Activated T-helper 2 cell treated with anti-CD3 and anti-CD28 coated beads, Interferon-gamma antibody, Interleukin-2, Interleukin-4, amounts not matched to agents 10 μg/mL and 5 μg/mL and 100 μg/mL, durations not matched to agents 14 hours and 24 hours and 36 hours (primary cell): ENCODE measurements at places on chromosomes 1 and 21. TPM values are rescaled to one million over a fixed set of nuclear protein-coding genes. Genes with fewer than 3 reads are reported as not detected.

DNA sequence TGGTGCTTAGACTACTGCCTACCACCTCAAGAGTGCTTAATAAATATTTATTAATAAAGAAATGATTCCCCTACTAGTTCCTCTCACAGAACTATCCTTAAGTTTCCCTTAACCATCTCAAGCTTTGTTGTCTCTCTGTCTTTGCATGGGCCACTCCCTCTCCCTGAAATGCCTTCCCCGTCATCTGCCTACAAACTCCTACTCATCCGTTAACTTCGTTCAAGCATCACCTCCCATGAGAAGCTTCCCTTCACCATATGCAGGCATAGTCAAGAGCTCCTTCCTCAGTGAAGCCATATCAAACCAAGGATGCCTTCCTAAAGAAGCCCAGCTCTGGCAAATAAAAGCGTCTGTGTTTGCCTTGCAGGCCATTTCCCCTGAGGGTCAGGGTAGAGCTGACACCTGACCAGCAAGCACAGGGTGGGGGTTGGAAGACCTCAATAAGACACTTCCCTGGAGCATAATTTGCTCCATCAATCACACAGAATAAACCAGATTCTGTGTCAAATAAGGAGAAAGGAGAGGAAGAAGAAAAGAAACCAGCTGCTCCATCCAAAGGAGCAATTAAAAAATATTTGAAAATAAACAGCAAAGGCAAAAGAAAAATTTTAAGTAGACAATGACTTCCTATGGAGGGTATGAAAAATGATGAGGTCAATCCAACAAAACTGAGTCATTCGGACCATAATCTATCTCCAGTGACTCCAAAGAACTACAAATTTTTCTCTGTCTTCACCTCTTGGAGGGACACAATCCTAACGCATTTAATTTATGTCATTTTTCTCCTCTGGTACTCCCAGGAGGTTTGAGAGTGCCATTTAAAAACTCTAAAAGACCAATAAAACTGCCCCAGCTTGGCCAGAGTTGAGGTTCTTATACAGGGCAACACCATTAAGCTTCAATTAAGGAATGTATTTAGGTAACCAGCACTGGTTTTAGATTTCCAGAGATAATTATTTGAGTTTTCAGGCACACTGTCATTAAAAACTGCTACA is 303.6 kb downstream of the KCNH1 start:
- DNase-seq: no peak
- no peaks in the 10 kb centered on the region for H3K4me1 ChIP-seq
- H3K27me3 ChIP-seq: peaks cover 5% of the 10 kb centered on the region
- H3K36me3 ChIP-seq: no peaks in the 10 kb centered on the region
- no peak overlapping the region for H3K4me3 ChIP-seq
- H3K27ac ChIP-seq: no peak overlapping the region

GRCh38 chr1:65253800-65254319 is 55.5 kb upstream of the DNAJC6 start:
- peaks cover 12% of the 10 kb centered on the region for H3K4me1 ChIP-seq

Gene VCAM1
- total RNA-seq: 0.05 TPM in 1 of 2 replicates, not detected in the other

- H3K4me1 ChIP-seq: no peaks in the 10 kb centered on the region
- no peaks in the 10 kb centered on the region for H3K27me3 ChIP-seq
- H3K36me3 ChIP-seq: no peaks in the 10 kb centered on the region
- no peak overlapping the region for H3K4me3 ChIP-seq
- H3K27ac ChIP-seq: no peak overlapping the region
Observed at GRCh38 chr1:57142169-57142568, 176.4 kb upstream of the C8B start.

DNA sequence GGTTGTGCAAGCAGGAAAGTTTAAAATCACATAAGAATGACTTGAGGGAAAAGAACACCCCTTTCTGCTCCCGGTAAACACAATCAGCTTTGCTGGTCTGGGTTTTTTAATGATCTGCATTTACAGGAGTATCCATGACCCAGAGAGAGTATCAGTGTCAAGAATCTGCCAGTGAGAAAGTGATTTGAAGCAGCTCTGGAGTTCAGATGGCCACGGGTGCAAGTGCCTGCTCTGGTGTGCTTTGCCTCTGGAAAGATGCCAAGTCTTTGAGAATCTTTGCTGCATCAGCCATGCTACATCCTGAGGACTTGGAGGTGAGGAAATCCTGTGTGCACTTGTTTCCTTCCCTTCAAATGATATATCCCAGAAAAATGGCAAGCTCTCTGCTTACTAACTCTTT is 18.6 kb upstream of the MYSM1 start:
- peaks cover 50% of the 10 kb centered on the region for H3K4me1 ChIP-seq
- no peak for DNase-seq
- H3K36me3 ChIP-seq: no peaks in the 10 kb centered on the region
- peak overlapping the region; percentile 80 for H3K27ac ChIP-seq

Gene AMIGO1
- 0.66 and 0.92 TPM in 2 replicates for total RNA-seq

DNA sequence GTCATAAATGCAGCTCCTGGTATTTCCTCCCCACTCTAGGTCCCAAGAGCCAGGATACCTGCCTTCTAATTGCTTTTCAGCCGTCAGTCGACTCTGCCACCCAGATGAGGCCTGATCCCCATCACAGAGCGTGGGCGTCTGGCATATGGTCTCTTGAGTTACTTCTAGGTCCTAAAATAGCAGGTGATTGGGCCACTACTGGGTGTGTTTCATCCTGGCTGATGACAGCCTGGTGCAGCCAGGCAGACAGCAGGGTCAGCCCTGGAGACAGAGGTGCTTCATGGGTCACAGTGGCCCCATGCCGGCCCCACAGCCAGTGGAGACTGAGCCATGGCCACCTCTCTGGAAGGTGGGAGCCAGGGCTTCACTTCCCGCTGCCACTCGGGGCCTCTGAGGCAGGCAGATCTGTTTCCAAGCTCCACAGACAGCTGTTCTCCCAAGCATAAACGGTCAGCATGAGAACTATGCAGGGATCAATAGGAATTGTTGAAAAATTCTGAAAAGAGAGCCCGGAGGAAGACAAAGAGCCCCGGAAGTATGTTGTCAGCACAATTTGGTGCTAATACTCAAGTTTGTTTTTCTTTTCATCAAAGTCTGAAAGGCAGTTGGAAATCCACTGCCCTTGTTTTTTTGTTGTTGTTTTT is 83.0 kb downstream of the MAN1C1 start:
- no peaks in the 10 kb centered on the region for H3K36me3 ChIP-seq
- H3K27me3 ChIP-seq: peaks cover 56% of the 10 kb centered on the region
- no peak overlapping the region for H3K4me3 ChIP-seq
- DNase-seq: no peak
- H3K4me1 ChIP-seq: peaks cover 35% of the 10 kb centered on the region

- no peak overlapping the region for H3K27ac ChIP-seq
- no peaks in the 10 kb centered on the region for H3K27me3 ChIP-seq
- no peak for DNase-seq
- H3K4me1 ChIP-seq: no peaks in the 10 kb centered on the region
- no peak overlapping the region for H3K4me3 ChIP-seq
Observed at GRCh38 chr1:73104749-73105148, 822.4 kb upstream of the NEGR1 start.

Gene MEX3A
- total RNA-seq: 1.2 and 1.6 TPM in 2 replicates

- DNase-seq: no peak
- H3K27me3 ChIP-seq: no peaks in the 10 kb centered on the region
- H3K4me1 ChIP-seq: peaks cover 30% of the 10 kb centered on the region
- H3K4me3 ChIP-seq: peak overlapping the region; percentile 98
- peaks cover 20% of the 10 kb centered on the region for H3K36me3 ChIP-seq
Observed at GRCh38 chr1:20785907-20786252, 1.2 kb downstream of the HP1BP3 start.

Gene KRTAP11-1
- total RNA-seq: not detected in 2 replicates

DNA sequence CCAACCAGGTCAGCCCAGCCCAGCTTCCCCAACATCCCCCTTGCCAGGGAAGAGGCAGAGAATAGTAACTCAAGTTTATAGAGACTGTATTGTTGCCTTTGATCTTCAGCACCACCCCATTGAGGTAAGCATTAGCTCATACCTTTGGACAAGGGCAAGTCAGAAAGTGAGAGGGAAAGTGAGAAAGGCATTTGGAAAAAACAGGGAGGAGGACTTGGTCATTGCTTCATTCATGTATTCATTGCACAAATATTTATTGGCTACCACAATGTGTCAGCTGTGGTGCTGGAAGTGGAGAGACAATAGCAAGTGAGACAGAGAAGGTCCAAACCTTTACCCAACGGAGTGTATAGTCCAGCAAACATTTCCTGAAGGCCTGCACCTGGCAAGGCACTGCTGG is 561.2 kb downstream of the KIF26B start:
- DNase-seq: no peak
- no peak overlapping the region for H3K4me3 ChIP-seq

Gene BSND
- not detected in 2 replicates for total RNA-seq

Gene DPYD
- 11.9 and 12.5 TPM in 2 replicates for total RNA-seq

DNA sequence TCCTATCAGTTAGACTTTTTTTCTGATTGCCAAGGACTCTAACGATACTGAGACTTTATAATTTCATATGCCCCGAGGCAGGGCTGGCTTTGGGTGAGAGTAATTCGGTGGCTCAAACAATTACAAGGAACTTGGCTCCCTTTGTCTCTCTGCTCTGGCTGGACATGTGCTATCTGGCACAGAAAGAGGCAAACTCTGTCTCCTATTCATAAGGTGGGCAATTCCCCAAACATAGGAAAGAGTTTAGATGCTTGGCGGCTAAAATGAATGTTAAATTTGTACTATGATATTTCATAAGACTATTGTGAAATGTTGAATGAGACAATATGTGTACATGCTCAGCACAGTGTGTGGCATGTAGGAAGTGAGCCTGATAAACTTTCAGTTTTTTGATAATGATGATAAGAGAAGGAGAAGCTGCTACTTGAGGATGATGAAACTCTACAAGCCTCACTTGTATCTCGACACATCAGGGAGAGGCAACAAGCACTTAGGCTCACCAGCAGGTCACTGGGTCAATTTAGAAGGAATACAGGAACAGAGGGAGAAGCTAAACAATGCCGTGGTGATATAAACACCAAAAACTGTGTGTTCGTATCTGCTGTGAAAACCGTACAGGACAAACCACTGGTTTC is 12.6 kb upstream of the NTPCR start:
- H3K36me3 ChIP-seq: no peaks in the 10 kb centered on the region
- DNase-seq: no peak
- no peak overlapping the region for H3K4me3 ChIP-seq
- peak overlapping the region; percentile 62 for H3K27ac ChIP-seq

- H3K27ac ChIP-seq: no peak overlapping the region
- peaks cover 8% of the 10 kb centered on the region for H3K27me3 ChIP-seq
- no peak overlapping the region for H3K4me3 ChIP-seq
- no peaks in the 10 kb centered on the region for H3K36me3 ChIP-seq
Observed at GRCh38 chr1:37667023-37667671, 25.2 kb upstream of the CDCA8 start.

Gene ZBTB37
- total RNA-seq: 8.7 and 8.8 TPM in 2 replicates

DNA sequence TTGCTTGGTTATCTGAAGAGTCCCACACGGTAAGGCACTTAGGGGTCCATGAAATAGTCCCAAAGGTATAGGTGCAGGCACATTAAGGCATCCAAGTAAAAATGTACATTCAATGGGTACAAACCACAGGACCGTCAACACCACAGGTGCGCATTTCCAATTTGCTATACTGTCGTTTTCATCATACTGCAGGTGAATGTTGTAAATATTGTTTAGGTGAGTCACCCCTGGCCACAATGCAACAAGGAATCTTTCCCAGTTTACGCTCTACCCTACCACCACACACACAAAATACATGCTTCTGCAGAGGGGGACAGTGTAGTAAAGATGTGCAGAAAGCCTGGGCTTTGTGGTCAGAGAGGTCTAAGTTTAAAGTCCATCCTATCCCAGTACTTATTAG is 13.7 kb downstream of the CADM3 start:
- no peak for DNase-seq
- H3K36me3 ChIP-seq: no peaks in the 10 kb centered on the region
- H3K27ac ChIP-seq: no peak overlapping the region
- H3K4me3 ChIP-seq: no peak overlapping the region
- peaks cover 62% of the 10 kb centered on the region for H3K27me3 ChIP-seq
- no peaks in the 10 kb centered on the region for H3K4me1 ChIP-seq

DNA sequence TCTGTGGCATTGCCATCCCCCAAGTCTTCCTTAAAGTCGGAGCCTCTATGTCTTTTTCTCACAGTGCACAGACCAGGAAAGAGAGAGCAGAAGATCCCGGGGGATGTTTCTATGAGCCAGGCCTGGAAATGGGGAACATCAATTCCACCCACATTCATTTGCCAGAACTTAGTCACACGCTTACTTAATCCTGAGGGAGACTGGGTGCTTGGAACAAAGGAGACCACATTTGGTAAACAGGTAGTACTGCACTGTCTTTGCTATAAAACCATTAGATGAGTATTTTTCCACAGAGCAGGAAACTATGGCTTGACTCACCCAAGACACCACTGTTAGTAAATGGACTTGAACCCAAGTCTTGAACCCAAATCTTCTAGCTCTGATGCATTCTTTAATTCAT is 60.7 kb upstream of the CTTNBP2NL start:
- H3K4me1 ChIP-seq: peaks cover 4% of the 10 kb centered on the region
- no peak overlapping the region for H3K27ac ChIP-seq
- peaks cover 38% of the 10 kb centered on the region for H3K27me3 ChIP-seq
- no peaks in the 10 kb centered on the region for H3K36me3 ChIP-seq

- no peak for DNase-seq
- H3K36me3 ChIP-seq: no peaks in the 10 kb centered on the region
- no peaks in the 10 kb centered on the region for H3K4me1 ChIP-seq
- no peaks in the 10 kb centered on the region for H3K27me3 ChIP-seq
- H3K4me3 ChIP-seq: no peak overlapping the region
Observed at GRCh38 chr1:105700723-105701122, 1355.8 kb upstream of the PRMT6 start.

Gene PTGER3
- 0.43 and 0.44 TPM in 2 replicates for total RNA-seq

Gene FYB2
- not detected in 2 replicates for total RNA-seq

Gene ALG14
- 2.4 and 3.1 TPM in 2 replicates for total RNA-seq

Gene NCF2
- 2.2 and 2.6 TPM in 2 replicates for total RNA-seq

Gene OR2L3
- total RNA-seq: not detected in 2 replicates

Gene FGGY
- total RNA-seq: 10.5 and 13.4 TPM in 2 replicates

DNA sequence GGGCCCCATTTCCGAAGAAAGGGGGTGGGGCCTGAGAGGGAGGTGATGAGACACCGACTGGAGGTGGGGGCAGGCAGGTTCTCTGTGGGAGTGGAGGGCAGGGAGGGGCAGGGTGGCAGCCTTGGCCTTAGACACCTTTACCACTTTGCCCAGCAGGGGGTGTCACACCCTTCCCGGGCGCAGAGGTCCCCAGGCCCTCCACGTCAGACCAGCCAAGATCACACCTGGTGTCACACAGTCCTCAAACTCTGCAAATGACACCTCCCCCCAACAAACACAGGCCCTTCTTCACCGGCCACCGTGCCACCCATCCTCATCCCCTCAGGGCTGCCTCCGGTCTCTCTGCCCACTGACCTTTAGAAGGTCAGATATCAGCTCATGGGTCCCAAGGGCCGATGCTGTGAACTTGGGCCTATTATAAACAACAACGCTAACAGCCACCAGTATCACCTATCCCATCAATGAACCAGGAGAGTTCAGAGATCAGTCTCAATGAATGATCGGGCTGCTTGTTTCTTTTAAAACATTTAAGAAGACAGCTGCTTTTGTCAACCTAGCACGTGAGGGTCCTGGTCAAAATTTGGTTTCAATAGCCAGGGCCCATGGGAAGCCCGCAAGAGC is 103.9 kb downstream of the CASZ1 start:
- peak; percentile 49 for DNase-seq
- H3K4me1 ChIP-seq: peaks cover 29% of the 10 kb centered on the region
- no peak overlapping the region for H3K27ac ChIP-seq
- H3K4me3 ChIP-seq: peak overlapping the region; percentile 84

Gene CA6
- 0.37 and 0.41 TPM in 2 replicates for total RNA-seq

Gene SMAP2
- 185 and 186 TPM in 2 replicates for total RNA-seq

- H3K27me3 ChIP-seq: peaks cover 8% of the 10 kb centered on the region
- H3K4me1 ChIP-seq: peaks cover 16% of the 10 kb centered on the region
- no peak overlapping the region for H3K4me3 ChIP-seq
- no peak overlapping the region for H3K27ac ChIP-seq
Observed at GRCh38 chr1:23836037-23836436, 10.8 kb upstream of the HMGCL start.
